HFFc6 (cell line): ENCODE measurements at places on chromosomes 1 and 21. TPM values are rescaled to one million over a fixed set of nuclear protein-coding genes. Genes with fewer than 3 reads are reported as not detected.

GRCh38 chr1:223711747-223712193 lies 569 bp upstream of the CAPN2 start:
- H3K4me3 ChIP-seq = peak overlapping the region; percentile 59
- peaks cover 76% of the 10 kb centered on the region for H3K4me1 ChIP-seq
- H3K27ac ChIP-seq = peak overlapping the region; percentile 68

DNA sequence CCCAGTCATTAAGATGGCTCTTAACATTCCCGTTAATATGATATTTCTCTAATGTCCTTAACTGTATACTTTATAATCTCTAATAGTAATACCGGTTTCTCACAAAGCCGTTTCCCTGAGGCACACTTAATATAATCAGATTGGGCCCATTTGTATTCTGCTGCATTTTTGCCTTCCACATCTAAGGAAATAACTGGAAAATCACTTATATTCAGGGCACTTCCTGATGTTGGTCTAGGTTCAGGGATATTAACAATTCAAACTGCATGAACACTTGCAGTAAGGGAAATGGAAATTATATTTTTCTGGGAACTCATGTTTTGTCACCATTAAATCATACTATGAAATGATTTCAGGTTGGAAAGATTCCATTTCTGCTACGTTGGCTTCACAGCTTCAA lies 119.8 kb downstream of the TPR start:
- no peak overlapping the region for H3K27ac ChIP-seq
- no peaks in the 10 kb centered on the region for H3K4me1 ChIP-seq
- no peaks in the 10 kb centered on the region; the same call in 1 of the 2 replicates for H3K36me3 ChIP-seq
- peaks cover 12% of the 10 kb centered on the region for H3K27me3 ChIP-seq
- no peak overlapping the region for H3K4me3 ChIP-seq
- no peak for DNase-seq

DNA sequence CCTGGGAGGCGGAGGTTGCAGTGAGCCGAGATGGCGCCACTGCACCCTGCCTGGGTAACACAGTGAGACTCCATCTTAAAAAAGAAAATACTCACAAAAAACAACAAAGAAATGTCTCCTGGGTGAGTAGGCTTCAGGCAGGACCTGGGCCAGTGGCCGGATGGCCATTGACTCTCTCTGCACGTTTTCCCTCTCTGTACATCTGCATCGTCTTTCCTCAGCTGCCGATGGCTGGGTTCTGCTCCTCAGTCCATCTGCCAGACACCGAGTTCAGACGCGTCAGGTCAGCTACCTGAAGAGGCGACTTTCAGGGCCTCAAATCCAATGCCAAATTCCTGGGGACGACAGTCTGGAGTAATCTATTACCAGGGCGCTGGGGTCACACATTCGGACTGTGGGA lies 199.3 kb downstream of the CAMTA1 start:
- no peak for DNase-seq
- H3K4me1 ChIP-seq = no peaks in the 10 kb centered on the region
- no peak overlapping the region for H3K27ac ChIP-seq
- no peaks in the 10 kb centered on the region for H3K36me3 ChIP-seq
- no peak overlapping the region for H3K4me3 ChIP-seq
- peaks cover 49% of the 10 kb centered on the region for H3K27me3 ChIP-seq

- no peak overlapping the region for H3K27ac ChIP-seq
- no peak overlapping the region; the same call in 1 of the 2 replicates for H3K4me3 ChIP-seq
- peaks cover 11% of the 10 kb centered on the region for H3K4me1 ChIP-seq
- no peaks in the 10 kb centered on the region; the same call in 1 of the 2 replicates for H3K36me3 ChIP-seq
- H3K27me3 ChIP-seq = peaks cover 7% of the 10 kb centered on the region
Measured at GRCh38 chr1:244074559-244075171, 23.6 kb downstream of the ZBTB18 start.

FCRL6 gene
- not detected in 3 replicates for total RNA-seq

PCAT6 gene
- total RNA-seq = 2.3 to 4.0 TPM (median 3.3 TPM) in 3 replicates

TMEM201 gene
- 9.9 to 14.4 TPM (median 10.5 TPM) in 3 replicates for total RNA-seq
